ENCODE measurements at places on chromosomes 16 and 17.

DNA sequence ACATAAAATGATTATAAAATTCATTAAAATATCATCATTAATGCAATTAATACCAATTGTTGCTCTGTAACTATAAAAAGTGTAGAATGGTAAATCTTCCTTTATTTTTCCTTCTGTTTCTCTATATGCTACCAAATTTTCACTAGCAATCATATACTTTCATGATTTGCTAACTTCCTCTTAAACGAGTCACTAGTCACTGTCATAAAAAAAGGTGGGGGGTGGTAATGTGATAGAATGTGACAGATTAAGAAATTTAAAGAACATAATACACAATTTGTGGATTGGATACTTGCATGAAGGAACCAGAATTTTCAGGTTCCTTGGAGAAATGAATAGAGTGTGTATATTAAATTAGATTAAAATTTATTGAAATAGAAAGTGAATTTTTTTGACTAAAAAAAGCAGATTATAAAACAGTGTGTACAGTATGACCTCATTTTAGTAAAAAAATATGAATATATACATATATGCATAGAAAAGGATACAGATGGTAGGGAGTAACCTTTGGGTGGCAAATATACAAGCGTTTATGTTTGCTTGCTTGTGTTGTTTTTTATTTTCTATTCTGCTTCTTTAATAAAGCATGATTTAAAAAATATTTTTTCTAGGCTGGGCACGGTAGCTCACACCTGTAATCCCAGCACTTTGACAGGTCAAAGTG lies 56.7 kb upstream of the C17orf78 start:
- DNase-seq = no peak

DNA sequence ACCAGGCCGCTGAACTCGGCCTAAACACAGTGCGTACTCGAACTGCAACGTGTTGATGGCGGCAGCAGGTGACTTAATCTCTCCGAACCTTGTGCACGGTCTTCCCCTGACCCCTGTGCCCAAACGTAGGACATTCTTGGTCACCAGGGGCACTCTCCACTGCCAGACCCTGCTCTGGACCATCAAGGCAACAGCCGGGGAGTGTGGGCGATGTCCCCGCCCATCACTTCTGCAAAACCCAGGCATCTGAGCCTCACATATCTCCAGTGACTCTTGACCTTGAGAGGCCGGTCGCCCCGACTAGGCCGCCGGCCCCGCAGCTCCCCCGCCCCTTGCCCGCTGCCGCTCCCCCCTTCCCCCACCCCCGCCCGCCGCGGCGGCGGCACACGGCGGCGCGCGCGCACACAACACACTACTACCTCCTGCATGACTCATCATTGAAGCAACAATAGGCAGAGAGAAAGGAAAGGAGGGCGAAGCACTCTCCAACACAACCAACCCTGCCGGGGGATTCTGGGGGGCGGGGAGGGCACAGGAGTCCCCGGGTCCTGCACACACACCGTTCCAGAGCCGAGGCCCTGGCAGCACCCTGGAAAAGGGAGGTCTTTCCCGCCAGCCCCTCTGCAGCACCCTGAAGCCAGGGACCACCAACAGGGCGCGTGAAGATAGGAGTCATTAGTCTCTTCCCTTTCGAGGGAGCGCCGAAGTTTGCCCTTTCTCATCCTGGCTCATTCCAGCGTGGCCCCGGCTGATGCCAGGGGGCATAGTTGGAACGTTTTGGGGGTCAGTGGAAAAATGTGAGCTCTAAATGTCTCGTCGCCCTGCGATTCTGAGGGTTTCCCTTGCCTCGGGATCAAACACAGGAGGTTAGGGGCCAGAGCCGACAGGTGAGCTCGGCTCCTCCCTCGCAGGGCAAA lies 1.9 kb downstream of the MNT start:
- DNase-seq = peak; percentile 79

GRCh38 chr16:50933262-50933661 lies 191.4 kb downstream of the CYLD start:
- no peak for DNase-seq

DNA sequence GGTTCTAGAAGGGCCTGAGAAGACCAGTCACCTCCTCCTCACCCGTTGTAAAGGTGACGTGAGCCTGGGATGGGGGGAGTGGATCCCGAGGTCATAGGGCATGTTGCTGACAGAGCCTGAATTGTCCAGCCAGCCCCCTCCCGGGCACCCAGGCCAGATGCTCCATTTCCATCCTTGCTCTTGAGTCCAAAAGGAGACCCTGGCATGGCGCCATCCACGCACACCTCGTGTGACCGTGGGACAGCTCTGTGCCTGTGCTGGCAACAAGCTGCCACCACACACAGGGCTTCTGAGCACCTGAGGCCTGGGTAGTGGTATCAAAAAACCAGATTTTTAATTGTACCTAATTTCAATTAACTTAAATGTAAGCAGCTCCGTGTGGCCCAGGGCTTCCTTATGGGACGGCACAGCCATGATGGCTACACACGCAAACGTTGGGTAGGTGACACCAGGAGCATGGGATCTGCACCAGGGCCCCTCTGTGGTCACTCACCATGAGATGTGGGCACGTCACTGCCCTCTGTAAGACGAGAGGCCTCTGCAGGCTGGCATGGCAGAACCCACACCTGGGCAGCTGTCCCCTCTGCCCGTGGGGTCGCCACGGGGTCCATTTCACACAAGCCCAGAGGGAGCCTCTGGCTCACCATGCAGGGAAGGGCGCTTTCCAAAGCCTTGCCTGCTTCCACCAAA lies 37.6 kb upstream of the ZNF469 start:
- no peak for DNase-seq

DNA sequence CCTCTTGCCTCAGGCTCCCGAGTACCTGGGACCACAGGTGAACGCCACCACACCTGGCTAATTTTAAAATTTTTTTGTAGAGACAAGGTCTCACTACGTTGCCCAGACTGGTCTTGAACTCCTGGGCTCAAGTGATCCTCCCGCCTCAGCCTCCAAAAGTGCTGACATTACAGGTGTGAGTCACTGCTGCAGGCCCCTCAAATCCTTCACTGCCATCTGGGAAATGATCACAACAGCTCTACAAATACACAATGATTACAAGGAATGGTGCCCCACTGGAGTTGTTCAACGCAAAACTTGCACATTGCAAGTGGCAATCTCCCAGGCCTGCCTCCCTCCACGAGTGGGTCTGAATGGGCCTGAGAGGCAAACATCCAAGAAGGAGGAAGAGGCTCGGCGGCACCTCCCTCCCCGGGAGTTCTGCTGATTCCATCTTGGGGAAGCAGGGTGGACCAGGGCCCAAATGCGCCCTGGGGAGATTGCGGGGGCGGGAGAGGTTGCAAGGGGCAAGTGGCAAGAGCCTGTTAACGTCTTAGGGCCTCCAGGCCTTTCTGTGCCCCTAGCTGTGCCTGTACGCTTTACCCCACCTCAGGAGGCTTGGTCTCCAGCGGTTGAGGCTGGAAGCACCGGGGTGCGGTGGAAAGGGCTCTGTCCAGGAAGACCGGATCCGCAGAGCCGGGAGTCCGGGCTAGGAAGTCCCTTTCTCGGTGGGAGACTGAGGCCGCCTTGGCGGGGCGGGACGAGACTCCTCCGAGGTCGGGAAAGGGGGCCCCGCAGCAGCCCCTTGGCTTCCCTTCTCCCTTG lies 656 bp upstream of the IGFBP4 start:
- no peak for DNase-seq

DNA sequence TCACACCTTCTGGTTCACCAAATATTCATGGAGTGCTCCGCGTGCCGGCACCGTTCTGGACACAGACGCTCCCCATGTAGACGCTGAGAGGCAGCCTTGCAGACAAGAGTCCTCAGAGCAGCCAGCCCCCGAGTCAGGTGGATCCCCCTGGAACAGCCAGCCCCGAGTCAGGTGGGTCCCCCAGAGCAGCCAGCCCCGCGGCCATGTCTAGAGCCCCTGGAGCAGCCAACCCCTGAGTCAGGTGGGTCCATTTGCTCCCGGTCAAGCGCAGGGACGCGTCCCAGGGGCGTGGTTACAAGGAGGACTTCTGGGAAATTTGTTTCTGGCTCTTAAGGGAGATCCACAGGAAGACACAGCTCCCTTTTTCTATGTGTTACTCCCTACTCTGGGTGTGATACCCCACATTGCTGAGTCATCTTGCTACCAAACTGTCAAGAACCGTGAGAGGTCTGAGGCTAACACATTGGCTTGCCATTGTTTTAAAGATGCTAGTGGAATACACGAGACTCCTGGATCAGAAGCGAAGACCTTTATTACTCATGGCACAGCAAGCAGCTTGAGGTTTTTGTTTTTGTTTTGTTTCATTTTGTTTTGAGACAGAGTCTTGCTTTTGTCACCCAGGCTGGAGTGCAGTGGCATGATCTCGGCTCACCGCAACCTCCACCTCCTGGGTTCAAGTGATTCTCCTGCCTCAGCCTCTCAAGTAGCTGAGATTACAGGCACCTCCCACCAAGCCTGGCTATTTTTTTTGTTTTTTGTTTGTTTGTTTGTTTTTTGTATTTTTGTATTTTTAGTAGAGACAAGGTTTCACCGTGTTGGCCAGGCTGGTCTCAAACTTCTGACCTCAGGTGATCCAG lies 43.3 kb upstream of the CBFA2T3 start:
- no peak for DNase-seq

GRCh38 chr16:21302454-21302853 lies 24.4 kb upstream of the CRYM start:
- DNase-seq = peak; percentile 39

DNA sequence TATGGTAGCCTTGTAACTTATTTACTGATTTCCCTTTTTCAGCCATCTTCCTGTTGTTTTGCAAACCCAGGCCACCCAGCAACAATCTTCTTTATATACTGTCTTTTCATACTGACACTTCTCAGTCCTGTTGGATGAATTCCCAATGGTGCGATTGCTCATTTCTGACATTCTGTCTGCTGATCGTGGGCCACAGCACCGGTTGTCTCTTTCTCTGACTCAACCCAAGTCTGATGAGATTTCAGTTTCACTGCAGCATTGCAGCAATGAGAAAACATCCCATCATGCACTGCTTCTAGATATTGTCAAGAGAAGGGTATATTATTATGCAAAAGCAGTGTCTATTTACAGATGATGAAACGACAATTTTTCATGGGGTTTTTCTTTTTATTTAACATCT lies 349.2 kb upstream of the HSBP1 start:
- DNase-seq = no peak
